ENCODE measurements at places on chromosomes 11 and 22.

DNA sequence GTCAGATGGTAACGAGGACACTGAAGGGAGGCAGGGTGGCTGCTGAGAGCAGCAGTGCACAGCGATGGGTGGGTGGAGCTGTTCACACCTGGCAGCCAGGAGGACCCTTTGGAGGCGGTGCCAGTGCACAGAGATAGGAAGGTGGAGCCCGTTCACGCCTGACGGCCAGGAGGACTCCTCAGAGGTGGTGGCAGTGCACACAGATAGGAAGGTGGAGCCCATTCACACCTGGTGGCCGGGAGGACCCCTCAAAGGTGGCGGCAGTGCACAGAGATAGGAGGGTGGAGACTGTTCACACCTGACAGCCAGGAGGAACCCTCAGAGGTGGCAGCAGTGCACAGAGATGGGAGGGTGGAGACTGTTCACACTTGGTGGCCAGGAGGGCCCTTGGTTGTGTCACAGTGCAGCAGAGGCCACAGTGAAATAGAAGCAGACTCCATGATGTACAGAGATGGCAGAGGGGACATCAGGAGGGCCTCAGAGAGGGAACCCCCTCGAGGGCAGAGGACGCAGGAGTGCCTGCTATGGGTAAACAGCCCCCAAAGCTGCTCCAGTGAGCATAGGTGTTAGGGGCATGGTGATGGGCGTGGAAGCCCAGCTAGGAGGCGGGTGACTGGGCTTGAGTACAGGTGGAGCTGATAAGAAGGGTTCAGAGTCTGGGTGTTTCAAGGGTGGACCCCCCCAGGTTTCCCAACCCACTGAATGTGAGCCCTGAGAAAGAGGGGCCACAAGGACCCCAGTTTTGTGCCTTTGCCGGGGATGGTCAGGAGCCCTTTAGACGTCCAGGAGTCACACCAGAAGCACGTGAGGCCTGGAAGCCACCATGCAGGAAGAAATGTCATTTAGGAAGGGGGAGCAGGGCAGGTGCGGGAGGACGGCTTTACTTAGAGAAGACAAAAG is 566.7 kb downstream of the BRD1 start:
- no peak for DNase-seq

GRCh38 chr22:30309951-30310741 is 16.6 kb downstream of the TBC1D10A start:
- no peak for DNase-seq

GRCh38 chr11:12509371-12509770 is 132.0 kb downstream of the PARVA start:
- no peak for DNase-seq

DNA sequence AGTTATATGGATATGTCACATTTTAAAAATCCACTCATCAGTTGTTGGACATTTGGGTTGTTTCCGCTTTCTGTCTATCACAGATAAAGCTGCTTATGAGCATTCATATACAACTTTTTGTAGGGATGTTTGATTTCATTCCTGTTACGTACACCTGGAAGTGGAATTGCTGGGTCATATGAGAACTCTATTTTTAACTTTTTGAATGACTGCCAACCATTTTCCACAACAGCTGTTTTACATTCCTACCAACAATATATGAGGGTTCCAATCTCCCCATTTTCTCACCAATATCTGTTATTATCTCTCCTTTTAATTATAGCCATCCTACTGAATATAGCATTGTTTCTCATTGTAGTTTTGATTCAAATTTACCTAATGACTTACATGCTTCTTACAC is 172.0 kb downstream of the UVRAG start:
- no peak for DNase-seq

- DNase-seq, result no peak
Measured at GRCh38 chr11:62131170-62131464, 7.3 kb downstream of the INCENP start.

- DNase-seq, result peak; percentile 96
Measured at GRCh38 chr11:65422633-65423515, at the start of gene NEAT1. TSS of gene NEAT1 (plus strand) at chr11:65422798.

GRCh38 chr11:125250318-125251213 is 86.0 kb downstream of the PKNOX2 start:
- peak; percentile 48 for DNase-seq

DNA sequence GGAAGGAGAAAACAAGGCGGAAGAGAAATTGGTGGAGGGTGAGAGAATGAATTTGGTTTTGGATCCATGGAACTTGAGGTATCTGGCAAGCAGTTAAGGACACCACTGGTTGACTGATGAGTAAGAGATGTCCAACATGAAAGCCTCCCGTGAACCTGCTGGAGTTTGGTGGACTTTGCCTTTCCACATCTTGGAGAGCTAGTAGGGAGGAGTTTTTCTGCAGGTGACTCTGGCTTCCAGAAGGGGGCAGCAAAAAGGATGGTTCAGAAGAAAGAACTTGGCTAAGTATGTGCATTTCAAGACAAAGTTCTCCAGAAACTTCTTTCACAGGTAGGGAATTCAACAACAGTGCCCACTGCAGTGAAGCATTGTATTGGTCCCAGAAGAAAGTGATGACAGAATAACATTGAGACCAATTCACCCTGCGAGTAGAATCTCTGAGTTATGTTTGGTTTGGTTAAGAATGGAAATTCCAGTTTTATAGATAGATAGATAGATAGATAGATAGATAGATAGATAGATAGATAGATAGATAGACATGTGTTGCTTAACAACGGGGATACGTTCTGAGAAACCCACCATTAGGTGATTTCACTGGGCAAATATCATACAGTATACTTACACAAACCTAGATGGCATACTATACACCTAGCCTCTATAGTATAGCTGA is 28.5 kb downstream of the DCDC1 start:
- no peak for DNase-seq

- DNase-seq, result no peak
Measured at GRCh38 chr11:72720047-72720446, 32.2 kb downstream of the ARAP1 start.

- no peak for DNase-seq
Measured at GRCh38 chr11:131840545-131840944, 470.1 kb downstream of the NTM start.

GRCh38 chr22:24175160-24175808 is 6.0 kb upstream of the SUSD2 start:
- DNase-seq, result no peak

GRCh38 chr11:111730871-111731591 is 35.2 kb downstream of the PPP2R1B start:
- no peak for DNase-seq

- no peak for DNase-seq
Measured at GRCh38 chr22:25843660-25844405, 101.8 kb downstream of the MYO18B start.

- DNase-seq, result no peak
Measured at GRCh38 chr11:9646324-9646723, 17.6 kb upstream of the SWAP70 start.
